ENCODE measurements at places on chromosomes 5 and 9.

DNA sequence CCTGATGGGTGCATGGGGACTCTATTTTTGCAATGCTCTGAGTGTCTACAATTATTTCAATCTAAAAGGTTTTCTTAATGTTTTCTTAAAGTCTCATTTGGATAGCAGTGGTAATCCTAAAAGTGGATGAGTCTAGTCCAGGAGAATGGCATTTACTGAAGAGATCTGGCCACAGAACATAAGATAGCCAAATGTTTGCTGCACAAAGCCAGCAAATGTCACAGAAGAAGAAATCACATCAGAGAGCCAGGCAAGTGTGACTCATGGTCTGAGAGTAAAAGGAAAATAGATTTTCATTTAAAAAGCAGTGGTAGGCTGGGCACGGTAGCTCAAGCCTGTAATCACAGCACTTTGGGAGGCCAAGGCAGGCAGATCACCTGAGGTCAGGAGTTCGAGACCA, 352.7 kb upstream of the GRAMD2B start:
- DNase-seq: no peak

- DNase-seq: no peak
Observed at GRCh38 chr5:5276430-5276829, 136.3 kb downstream of the ADAMTS16 start.

DNA sequence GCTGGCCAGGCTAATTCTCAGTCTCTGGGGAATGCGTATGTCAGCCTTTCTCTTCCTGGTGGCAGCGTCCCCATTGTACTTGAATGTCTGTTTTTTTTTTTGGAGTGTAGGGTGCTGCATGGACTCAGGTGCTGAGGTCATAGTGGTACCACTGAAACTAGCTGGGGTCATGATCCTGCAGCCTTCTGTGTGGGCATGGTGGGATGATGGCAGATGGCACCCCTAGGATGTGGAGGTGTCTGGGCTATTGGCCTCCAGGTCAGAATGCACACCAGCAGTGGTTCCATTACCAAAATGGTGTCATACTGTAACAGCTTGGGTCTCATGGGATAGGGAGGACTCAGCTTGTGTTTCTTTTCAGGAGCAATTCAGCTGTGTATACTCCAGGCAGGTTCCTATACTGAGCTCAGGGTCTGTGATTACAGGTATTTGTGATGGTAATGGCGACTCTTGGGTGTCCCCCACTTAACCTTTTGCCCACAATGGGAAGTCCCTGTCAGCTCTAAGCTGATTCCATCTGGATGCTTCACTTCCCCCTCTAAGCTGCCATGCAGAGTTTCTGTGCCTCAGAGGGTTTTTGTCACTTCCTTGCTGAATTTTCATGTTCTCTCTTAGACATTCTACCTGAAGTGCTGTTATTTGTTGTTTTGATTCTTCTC, 17.9 kb downstream of the HSD17B4 start:
- no peak for DNase-seq

DNA sequence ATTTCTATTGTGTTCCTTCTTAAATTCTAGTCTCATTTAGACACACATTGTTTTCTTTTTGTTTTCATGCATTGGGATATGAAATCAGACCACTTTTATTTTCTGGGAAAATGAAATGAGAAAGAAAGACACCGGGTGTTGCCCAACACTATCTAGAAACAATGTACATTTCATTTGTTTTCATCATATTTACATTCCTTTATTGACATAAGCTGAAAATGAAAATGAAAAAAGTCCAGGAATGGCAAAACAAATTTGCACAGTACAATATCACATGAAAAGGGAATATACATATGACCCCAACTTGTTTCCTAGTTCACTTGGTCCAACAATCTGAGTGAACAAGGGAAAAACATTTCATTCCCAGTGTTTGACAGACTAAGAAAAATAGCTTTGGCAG, 20.7 kb downstream of the IFNE start:
- DNase-seq: no peak

DNA sequence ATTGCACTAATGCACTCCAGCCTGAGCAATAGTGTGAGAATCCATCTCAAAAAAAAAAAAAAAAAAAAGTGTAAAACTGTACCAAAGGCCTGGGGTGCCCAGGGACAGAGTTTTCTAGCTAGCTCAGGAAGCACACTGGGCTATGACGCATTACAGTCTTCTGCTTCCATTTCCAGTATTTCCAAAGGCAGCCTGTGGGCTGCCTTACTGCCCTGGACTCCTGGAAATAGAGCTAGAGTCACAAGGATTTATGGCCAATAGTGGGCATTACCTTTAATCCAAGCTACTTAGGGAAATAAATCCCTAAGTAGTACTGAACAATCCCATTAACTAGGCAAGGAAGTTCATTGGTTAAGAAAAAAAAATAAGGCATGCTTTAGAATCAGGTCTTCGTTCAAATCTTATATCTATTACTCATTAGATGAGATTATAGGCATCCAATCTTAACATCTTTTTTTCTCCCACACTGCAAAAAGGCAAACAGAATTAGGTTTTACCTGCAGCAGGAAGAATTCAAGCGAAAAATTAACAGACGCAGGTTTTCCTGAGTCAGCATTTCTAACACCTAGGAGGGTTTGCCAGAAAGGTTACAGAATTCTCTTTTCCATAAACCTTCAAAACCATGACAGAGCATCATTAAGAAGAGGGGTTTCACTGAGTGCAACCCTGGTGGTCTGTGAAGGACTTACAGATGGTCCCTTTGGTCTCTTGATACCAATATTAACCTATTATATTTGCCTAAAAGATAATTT, 85.6 kb upstream of the CCDC112 start:
- DNase-seq: no peak

- DNase-seq: no peak
Observed at GRCh38 chr5:74685979-74686631, 1.1 kb downstream of the HEXB start.

DNA sequence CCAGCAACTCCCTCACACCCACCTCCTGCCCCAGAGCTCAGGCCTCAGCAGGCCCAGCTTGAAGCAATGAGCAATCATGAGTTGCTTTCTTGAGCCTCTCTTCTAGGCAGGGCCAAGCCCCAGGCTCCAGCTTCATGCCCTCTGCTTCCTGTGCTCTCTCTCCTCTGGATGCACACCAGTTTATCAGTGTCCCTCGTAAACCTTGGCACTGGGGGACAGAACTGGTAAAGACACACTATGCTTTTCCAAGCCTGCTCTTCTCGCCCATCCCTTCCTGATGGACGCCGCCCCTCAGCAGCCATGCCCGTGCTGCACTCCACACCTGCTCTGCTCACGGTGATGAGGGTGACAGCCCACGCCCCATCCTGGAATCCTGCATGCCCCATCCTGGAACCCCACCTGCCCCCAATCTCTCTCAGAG, 49.4 kb upstream of the ORM1 start:
- DNase-seq: no peak

DNA sequence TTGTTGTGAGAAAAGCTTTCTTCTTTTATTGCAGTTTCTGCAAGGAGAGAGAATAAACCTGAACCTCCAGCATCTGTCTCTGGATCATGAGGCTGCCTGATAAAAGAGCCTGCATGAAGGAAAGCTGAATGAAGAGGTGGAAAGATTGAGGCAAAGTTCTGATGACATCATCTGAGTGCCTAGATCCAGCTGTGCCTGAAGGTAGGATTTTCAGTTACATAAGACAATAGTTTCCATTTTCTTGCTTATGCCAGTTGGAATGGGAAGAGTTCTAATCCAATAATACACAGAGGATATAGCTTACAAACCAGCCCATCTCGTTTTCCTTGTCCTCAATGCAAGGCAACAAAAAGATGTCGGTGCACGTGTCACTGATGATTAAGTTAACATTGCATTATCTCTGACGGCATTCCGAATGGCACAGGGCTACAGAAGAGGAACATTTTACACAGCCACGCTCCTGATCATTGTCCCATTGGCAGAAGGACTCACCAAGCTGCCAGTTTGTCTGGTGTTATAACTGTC, 105.5 kb upstream of the ERCC6L2 start:
- DNase-seq: no peak

GRCh38 chr5:116754556-116754955, 179.9 kb upstream of the SEMA6A start:
- DNase-seq: no peak

GRCh38 chr5:169736653-169737052, 99.6 kb downstream of the DOCK2 start:
- DNase-seq: no peak

DNA sequence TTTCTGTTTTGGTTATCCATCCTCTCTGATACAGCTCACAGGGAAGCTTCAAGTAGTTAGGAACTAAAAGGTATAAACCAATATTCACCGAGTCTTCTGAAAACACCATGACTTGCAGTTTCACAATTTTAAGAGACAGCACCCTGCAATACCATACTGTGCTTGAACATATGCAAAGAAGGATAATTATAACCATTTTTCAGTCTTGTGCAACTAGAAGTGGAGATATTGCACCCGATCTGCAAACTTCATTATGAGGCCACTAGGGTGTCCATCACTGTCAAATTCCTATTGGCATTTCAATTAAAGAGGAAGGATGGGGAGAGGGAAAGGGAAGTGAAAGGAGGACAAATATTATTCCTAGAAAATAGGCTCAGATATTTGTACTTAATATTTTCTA, 32.4 kb upstream of the CEP120 start:
- DNase-seq: no peak

- peak; percentile 33 for DNase-seq
Observed at GRCh38 chr9:129944506-129945116, 98.4 kb downstream of the FNBP1 start.

GRCh38 chr5:143318270-143318669, 85.2 kb downstream of the NR3C1 start:
- DNase-seq: no peak

GRCh38 chr9:111038331-111039230, at the start of gene LPAR1:
LPAR1 (minus strand) TSS chr9:111038470; CDS start chr9:110972117, 66,353 bp downstream.
- no peak for DNase-seq

DNA sequence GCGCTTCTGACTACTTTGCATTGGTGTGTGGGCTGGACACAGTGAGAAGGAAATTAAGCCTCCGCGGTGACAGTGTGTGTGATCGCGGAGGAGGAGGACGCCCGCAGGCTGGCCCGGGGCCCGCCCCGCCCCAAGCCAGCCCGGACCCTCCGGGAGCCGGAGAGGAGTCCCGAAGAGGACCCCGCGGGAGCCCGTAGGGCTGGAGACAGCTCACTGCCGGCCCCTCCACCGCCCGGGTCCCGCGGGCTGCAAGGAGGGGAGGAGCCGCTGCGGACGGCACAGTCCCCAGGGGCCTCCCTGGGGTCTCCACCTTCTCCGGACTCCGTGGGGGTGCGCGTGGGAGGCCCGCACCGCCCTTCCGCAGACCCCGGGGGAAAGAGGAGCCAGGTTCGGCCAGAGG, 146.4 kb upstream of the ERCC6L2 start:
- DNase-seq: no peak

- no peak for DNase-seq
Observed at GRCh38 chr5:111655169-111655924, 101.6 kb downstream of the NREP start.

GRCh38 chr5:139392324-139392677, 2.6 kb upstream of the MZB1 start:
- no peak for DNase-seq

DNA sequence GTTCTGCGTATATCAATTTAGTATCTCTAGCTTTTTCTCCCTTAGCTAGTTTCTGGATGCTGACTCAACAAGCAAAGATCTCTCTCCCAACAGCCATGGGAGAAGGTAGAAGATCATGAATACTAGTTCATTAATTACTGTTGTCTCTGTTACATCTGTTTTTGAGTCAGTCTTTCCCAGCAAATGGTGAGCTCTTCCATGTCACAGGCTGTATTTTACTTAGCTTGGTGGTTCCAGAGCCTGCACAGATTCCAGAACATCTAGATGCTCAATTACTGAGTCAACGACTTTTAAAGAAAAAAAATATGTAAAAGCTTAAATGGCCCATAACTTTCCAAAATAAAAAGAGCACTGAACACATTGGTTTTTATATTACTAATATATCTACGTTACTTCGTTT, 307.2 kb downstream of the NSG2 start:
- DNase-seq: no peak

GRCh38 chr5:31346896-31347551, 153.5 kb downstream of the CDH6 start:
- no peak for DNase-seq

DNA sequence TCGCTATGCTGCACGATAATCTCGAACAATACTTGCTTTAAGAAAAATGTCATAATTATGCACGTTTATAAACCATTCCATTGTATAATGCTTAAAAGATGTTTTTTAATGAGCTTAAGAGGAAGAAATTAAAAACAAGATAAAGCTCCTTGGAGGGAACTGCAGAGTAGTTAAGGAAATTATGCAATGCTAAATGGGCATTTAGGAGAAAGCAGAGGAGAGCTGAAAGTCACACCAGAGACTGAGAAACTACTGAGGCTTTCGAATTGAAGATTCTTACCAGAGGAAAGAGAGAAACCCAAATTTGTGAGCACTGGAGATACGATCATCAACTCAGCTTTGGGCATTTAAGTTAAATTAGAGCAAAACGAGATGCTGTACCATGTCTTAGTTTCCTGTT, 119.4 kb downstream of the CDH10 start:
- no peak for DNase-seq

DNA sequence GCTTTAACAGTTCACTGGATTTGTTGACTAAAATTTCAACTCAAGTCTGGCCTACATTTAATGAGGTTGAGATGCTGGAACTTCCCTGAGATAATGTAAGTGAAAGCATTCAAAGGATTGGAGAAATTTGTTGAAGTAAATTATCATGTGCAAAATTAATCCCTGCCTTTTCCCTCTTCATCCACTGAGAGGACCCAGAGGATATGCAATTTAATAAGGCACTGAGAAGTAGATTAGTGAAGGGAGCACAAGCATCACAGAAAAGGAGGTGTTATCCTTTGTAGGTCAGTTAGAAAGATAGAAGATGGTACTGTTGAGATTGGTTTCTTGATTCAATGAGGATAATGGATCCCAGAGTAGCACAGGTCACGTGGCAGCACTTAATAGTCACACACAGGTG, 42.6 kb upstream of the ANKRD31 start:
- no peak for DNase-seq

- DNase-seq: no peak
Observed at GRCh38 chr9:89608641-89609335, 4.0 kb downstream of the GADD45G start.

DNA sequence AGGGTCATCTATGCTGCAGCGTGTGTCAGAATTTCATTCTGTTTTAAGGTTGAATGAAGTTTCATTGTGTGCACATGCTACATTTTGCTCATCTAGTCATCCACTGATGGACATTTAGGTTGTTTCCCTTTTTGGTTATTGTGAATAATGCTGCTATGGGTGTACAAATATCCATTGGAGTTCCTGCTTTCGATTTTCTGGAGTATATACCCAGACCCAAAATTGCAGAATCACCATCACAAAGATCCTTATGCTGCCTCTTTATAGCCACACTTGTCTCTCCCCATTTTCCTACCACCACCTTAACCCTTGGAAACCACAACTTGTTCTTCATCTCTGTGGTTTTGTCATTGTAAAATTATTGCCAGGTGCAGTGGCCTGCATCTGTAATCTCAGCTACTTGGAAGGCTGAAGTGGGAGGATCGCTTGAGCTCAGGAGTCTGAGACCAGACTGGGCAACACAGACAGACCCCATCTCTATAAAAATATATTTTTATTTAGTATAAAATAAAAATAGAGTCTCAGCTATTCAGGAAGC, 166.2 kb downstream of the HSD17B3 start:
- no peak for DNase-seq

Measured in T-helper 9 cell (primary cell).